ENCODE measurements at places on chromosomes 11 and 22. TPM values are rescaled to one million over a fixed set of nuclear protein-coding genes. Genes with fewer than 3 reads are reported as not detected.

GRCh38 chr22:26906464-26906863 lies 249.1 kb downstream of the MIAT start:
- DNase-seq = no peak

- DNase-seq = no peak
Observed at GRCh38 chr22:20591295-20591645, 83.9 kb downstream of the MED15 start.

DNA sequence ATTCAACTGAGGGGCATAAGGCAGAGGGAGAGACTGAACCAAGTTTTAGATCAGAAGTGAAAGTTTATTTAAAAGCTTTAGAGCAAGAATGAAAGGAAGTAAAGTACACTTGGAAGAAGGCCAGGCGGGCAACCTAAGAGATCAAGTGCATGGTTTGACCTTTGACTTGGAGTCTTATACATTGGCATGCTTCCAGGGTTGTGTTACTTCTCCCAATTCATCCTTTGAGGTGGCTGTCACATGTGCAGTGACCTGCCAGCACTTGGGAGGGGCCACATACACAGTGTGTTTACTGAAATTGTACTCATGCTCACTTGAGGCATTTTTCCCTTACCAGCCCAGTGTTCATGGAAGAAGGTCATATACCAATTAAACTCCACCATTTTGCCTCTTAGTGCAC lies 30.4 kb downstream of the CYP2R1 start:
- DNase-seq = no peak

- DNase-seq = no peak
Observed at GRCh38 chr22:37303821-37304274, 21.5 kb downstream of the CYTH4 start.

DNA sequence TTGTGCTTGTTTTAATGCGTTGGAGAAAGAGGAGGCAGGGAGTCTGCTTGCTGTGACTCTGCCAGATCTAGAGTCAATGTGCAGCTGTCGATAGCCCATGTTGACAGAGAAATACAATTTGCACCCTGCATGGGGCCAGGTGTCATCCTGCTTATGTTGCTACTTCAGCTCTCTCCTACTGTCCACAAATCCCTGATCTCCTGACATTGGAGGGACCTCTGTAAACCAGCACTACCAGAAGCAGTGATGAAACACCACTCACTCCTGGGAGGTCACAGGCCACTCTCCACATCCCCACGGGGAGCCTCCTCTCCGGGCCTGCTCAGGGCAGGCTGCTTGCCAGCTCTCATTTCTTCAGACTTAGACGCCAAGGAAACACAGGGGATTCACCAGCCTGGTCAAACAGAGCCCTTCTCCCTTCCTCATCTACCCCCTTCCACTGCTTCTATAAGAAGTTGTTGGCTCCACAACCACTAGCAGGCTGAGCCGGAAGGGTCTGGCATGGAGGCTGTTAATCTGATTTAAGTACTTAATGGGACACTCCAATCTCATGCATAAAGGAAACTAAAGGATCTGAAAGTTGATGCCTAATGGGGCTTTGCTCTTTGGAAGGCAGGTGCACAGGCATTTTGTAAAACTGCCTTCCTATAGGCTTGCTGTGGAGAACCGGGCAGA lies 29.9 kb upstream of the CSNK2A3 start:
- no peak for DNase-seq

GRCh38 chr22:50205781-50206569 lies 5.2 kb downstream of the SELENOO start:
- no peak for DNase-seq

DNA sequence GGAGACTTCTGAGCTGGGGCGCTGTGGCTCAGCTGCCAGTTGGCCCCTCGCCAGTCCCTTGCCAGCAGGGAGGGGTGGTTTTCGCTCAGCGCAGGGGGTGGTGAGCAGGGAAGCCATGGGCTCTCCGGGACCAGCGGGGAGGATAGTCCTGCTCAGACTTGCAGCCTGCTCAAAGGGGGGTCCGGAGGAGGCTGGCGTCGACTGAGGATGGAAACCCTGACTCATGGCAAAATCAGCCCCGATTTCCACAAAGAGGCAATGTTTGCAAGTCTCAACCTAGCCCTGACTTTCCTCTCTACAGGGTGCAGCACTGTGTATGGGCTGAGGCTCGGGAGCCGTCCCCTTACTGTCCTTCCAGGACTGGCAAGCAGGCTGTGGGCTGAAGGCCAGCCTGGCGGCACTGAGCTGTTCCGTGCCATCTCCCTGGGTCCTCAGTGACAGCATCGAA lies 35.1 kb downstream of the FBLN1 start:
- DNase-seq = no peak

GRCh38 chr11:102527041-102527440 lies 3.5 kb downstream of the MMP7 start:
- DNase-seq = no peak

DNA sequence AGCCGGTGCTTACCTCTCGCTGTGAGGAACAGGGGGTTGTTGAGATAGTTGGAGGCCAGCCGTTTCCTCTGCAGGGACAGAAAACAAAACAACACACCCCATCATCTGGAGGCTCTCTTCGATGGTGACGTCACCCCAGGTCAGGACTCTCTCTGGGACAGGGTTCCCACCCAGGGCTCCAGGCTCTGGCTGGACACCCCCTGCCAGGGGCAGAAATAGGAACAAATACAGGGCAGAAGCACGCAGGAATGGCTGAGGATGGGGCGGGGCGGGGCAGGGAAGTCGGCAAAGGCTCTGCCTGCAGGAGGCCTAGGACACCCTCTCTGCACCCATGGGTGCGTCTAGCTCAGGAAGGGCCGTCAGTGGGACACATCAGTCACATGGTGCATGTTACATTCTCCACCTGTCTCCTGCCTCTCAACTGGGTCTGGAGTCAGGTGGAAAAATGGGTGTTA lies 118.5 kb downstream of the PHF21B start:
- no peak for DNase-seq

DNA sequence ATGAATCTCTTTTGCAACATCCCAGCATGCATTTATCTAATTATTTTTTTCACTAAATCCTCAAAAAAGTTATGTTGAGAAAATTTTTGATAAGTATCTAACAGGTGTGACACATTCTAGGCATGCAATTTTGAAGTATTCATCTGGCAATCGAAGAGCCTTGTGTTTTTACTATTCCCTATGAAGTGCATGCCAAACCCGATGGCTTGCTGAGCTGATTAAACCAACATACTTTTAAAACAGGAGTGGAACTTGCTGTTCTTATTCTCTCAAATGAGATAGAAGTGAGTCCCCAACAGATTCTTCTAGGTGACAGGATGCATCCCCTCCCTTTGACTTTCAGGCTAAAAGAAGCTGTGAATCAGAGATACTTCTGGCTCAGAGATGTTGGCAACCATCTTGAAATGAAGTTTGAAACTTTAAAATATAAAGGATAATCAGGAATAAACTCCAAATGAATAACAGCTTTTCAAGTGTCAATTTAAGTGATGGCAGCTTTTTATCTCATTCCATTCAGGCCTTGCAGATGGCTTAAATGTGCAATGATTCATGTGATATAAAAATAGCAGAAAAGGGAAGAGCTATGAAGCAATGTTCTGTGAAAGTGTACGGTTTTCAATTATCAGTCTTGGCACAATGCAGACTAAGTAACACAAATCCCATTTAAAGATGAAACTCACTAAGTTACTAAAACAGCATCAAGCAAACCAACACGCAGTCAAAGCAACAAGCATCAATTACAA lies 67.7 kb downstream of the APOL5 start:
- no peak for DNase-seq

GRCh38 chr11:15793043-15793996 lies 563.0 kb downstream of the SOX6 start:
- no peak for DNase-seq

GRCh38 chr22:49553518-49554295 lies 274.0 kb downstream of the BRD1 start:
- no peak for DNase-seq

GRCh38 chr11:22491555-22492225 lies 133.9 kb downstream of the FANCF start:
- peak; percentile 14 for DNase-seq

- DNase-seq = no peak
Observed at GRCh38 chr11:15747671-15748070, 608.7 kb downstream of the SOX6 start.

DNA sequence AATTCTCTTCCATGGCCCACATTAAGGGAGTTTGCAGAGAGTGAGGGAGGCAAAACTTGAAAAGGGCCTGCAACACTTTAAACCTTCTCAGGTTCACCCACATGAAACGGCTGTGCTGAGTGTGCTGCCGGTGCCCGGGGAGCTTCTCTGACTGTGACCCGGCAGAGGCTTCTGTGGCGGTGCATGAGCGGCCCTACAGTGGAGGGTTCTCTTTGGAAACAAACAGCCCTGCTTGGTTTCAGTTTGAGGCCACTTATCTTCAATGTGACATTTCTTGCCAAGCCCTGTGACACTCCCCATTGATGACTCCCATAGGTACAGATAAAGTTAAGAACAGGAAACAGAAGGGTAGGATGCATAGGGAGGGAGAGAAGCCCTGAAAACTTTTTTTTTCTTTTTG lies 31.8 kb downstream of the FAM118A start:
- no peak for DNase-seq

DNA sequence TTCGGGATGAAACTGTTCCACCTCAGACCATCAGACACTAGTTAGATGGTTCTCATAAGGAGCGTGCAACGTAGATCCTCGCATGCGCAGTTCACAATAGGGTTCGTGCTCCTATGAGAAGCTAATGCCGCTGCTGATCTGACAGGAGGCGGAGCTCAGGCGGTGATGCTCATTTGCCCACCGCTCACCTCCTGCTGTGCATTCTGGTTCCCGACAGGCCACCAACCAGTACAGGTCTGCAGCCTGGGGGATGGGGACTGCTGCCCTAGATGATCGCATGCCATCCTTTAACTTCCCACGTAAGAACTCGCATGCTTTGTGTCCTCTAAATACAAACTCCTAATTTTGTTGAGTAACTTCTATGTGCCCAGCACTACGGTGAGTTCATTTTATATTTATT lies 62.6 kb downstream of the EFCAB6 start:
- DNase-seq = peak; percentile 52

GGTLC2 gene
- total RNA-seq = not detected

ARVCF gene
- 65.4 TPM for total RNA-seq

USP2 gene
- 7.3 TPM for total RNA-seq

APOBEC3H gene
- total RNA-seq = 0.42 TPM

CALCA gene
- 0.42 TPM for total RNA-seq

PLAAT3 gene
- total RNA-seq = 146 TPM

MLC1 gene
- total RNA-seq = 0.13 TPM
